GM04504 (cell line): ENCODE measurements at places on chromosomes 13 and 19.

DNA sequence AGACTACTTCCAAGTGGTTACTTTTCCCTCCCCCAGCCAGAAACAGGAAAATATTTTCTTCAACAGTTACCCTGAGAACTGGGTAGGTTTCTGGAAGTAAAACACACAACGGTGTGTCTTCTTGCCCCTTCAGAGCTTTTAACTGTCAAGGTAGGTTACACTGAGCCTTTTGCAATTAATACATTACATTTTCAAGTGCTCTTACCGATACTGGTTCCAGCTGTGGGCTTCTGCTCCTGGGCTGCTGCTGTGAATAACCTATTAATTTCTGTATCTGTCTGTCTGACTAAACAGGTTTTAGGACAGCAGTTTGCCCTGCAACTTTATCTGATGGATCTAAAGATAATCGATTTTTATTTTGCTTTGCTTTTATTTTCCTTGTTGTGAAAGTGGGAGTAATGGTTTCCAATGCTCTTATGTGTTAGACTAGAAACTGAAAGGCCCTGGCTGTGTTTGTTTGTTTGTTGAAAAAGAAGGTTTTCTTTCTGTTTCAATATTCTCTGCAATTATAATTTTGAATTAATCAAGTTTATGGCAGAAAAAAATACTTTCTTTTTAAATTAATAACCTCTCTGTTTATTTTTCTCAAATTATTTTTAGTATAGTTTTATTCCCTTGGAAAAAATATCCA, 196.7 kb upstream of the SLITRK6 start:
- no peak for DNase-seq

- no peak for DNase-seq
These were observed 58.6 kb upstream of the SPRY2 start for GRCh38 chr13:80399340-80400163.

DNA sequence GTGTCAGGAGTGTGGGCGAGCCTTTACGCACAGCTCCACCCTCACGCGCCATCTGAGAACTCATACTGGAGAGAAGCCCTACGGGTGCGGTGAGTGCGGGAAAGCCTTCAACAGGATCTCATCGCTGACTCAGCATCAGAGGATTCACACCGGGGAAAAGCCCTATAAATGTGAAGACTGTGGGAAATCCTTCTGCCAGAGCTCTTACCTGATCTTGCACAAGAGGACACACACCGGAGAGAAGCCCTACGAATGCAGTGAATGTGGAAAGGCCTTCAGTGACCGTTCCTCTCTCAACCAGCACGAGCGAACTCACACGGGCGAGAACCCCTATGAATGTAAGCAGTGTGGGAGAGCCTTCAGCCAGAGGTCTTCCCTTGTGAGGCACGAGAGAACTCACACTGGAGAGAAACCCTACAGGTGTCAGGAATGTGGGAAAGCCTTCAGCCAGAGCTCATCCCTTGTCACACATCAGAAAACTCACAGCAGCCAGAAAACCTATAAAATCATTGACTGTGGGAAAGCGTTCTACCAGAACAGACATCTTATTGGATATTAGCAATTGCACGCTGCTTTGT, 6.9 kb upstream of the ZNF555 start:
- DNase-seq, result no peak

DNA sequence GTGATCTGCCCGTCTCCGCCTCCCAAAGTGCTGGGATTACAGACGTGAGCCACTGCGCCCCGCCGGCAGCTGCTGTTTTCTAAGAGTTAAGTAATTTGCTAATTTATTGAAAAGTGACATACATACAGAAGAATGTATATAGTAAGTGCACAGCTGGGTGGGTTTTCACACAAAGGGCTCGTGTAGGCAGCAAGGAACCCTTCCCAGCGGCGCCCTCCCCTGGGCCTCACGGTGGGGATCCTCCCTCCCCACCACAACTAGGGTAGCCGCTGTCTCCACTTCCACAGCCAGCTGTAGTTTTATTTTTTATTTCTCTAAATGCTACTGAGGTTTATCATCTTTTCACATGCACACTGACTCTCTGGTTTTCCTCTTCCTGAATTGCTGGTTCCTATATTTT, 64.9 kb downstream of the CRYL1 start:
- DNase-seq, result no peak

- DNase-seq, result no peak
These were observed 640 bp upstream of the ZNF544 start for GRCh38 chr19:58227964-58228584.

DNA sequence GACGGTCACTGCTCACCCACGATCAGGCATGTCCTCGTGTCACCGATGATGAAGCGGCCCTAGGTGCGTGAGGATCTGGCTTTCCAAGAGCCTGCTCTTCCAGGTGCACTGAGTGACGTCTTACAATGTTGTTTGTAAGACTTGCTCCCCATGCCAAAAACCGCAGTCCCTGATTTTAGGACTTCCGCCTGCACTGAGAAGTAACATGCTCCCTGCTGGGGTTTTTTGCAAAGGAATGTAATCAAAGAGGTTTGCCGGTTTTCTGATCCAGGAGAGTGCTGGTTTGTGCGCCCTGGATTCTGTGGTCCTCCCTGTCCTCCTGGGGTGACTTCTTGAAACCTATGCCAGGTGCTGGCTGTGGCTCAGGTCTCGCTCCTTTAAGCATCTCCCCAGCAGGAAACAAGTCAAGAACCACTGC, 38.8 kb downstream of the MYO9B start:
- no peak for DNase-seq

GRCh38 chr13:58531614-58532013, 900.1 kb downstream of the PCDH17 start:
- DNase-seq, result no peak
